SK-MEL-5 (cell line): ENCODE measurements at places on chromosomes 11 and 22. TPM values are rescaled to one million over a fixed set of nuclear protein-coding genes. Genes with fewer than 3 reads are reported as not detected.
A peak's percentile ranks its signal among the peaks of the same experiment; 100 is the strongest.

The TREH gene
- 0.03 and 0.13 TPM in 2 replicates for total RNA-seq

The LRRC10B gene
- not detected in 2 replicates for total RNA-seq

The NPAS4 gene
- not detected in 2 replicates for total RNA-seq

The USP2 gene
- total RNA-seq, result 0.37 and 0.40 TPM in 2 replicates

The OR52E8 gene
- total RNA-seq, result not detected in 2 replicates

The OR51A2 gene
- total RNA-seq, result not detected in 2 replicates

The FGF4 gene
- not detected in 2 replicates for total RNA-seq

The NLRP14 gene
- total RNA-seq, result 0.08 TPM in 2 replicates

DNA sequence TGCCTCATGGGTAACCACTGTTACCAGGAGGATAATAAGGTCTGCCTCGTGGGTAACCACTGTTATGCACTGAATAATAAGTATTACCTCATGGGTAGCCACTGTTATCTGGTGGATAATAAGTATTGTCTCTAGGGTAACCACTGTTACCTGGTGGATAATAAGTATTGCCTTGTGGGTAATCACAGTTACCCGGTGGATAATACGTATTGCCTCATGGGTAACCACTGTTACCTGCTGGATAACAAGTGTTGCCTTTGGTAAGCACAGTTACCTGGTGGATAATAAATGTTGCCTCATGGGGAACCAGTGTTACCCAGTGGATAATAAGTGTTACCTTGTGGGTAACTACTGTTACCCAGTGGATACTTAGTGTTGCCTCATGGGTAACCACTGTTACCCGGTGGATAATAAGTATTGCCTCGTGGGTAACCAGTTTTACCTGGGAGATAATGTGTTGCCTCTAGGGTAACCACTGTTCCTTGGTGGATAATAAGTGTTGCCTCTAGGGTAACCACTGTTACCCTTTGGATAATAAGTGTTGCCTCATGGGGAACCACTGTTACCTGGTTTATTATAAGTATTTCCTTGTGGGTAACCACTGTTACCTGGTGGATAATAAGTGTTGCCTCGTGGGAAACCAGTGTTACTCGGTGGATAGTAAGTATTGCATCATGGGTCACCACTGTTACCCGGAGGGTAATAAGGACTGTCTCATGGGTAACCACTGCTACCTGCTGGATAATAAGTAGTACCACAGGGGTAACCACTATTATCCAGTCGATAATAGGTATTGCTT lies 10.6 kb upstream of the NXPE4 start:
- no peak for DNase-seq

- DNase-seq, result no peak
Measured at GRCh38 chr11:134745456-134745855, 333.4 kb upstream of the B3GAT1 start.

DNA sequence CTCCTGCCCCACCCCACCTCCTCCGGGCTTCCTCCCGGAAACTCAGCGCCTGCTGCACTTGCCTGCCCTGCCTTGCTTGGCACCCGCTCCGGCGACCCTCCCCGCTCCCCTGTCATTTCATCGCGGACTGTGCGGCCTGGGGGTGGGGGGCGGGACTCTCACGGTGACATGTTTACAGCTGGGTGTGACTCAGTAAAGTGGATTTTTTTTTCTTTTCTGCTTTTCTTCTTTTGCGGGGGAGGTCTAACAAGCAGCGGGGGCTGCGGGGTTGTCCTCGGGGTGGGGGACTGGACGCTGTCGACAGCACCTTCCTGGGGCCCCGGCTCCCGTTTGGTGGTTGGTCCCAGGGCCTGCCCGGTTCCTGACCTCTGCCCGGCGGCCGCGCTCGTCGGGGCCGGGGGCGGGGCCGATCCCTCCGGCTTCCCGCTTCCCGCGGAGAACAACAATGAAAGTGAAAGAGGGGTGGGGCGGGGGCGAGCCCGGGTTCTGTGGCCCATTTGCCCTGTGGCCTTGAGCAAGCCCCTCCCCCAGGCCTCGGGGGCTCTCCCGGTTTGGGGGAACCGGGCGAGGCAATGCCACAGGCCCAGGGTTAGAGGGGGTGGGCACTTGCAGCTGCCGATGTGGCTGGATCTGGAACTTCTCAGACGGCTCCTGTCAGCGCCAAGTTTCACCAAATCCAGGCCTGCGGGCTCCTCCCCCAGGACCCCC lies 975 bp upstream of the MDK start:
- DNase-seq, result no peak

GRCh38 chr11:57778318-57779037 lies 16.9 kb downstream of the CTNND1 start:
- DNase-seq, result peak; percentile 99

DNA sequence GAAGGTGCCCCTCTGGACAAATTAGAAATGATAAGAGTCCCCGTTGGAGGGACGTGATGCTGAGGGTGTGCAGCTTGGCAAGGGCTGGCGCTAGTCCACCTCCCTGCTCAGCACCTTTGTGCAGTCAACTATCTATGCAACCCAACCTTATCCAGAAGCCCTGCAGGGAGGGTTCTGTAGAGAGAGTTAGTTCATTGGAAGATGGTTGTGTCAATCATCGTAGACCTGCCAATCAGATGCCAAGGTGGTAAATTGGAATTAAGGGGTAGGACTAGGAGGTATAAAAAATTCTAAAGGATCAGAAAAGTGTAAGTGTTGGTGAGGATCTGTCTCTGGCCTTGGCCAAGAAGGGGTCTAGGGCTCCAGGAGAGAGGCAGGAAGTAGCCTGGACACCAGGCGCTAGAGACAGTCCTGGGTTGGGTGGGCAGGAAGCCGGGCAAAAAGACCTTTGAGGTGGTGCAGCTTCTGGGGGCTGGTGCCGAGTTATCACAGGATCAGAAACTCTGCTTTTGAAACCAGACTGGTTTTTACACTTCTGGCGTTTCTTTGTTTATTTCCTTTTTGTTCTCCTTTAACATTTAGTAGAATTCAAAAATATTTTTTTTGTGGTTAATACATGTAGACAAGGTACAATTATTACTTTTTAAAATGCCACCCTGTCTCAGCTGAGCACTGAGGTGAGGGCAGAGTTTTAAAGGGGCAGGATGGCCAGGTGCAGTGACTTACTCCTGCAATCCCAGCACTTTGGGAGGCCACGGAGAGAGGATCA lies 1.6 kb downstream of the C1QTNF6 start:
- peak; percentile 90 for DNase-seq

DNA sequence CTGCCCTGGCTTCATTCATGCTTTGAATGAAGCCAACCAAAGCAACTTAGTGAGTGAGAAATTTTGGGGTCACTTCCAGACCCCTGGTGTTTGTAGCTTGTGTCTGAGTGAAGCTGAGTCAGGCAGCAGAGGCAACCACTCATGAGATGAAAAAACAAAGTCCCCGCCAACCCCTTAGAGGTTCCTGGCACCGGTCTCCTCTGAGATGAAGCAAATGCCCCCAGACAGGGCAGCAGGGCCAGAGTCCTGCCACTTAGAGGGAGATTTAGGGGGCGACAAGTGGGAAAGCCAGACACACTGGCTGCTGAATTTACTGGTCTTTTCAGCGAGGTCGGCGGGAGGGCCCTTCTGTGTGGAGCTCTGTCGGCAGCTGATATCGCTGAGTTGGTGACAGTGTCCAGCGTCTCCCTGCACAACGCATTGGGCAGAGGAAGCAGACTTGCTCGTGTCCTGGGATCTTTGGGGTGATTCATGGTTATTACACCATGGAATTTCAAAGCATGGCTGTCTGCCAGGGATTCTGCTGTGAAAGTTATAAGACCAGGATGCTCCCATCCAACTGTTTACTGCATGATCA lies 482.6 kb downstream of the MIAT start:
- DNase-seq, result no peak

DNA sequence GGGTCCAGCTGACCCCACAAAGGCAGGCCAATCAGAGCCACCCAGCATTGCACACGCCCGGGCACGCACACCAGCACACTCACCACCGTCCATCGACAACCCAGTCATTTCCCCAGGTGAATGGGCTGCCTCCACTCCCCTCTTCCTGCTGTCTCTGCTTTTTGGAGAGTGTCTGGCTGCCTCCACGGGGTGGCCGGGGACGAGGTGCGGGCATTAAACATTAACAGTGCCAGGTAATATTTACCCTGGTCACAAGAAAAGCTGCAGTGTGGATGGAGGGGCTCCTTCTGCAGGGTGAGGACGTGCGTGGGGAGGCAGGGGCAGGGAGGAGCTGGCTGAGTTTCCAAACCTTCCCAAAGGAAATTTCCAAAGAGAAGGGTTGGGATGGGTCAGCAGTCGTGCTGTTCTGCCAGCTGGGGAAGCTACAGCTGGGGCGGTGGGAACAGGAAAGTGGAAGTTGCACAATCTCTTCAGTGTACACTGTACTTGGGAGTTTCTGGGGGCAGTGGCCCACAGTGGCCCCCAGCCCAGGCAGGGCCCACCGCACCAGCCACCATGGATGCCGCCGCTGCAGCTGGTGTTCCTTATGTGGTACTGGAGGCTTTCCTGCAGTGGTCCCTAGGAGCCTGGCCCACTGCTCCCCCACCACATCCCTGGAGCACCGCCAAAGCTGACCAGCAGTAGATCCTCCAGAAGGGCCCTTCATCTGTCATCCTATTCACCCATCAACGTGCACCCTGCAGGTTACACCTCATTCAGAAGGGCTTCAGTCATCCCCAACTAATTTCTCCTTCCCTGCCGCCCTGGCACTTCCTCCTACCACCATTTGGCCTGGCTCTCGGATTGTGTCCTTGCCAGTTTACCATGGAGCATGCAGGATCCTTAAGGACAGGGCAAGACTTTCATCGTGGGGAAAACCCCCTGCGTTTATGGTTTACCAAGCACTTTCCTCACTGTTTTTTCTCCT lies at the start of gene FXYD2:
Gene FXYD2 (minus strand): TSS at position 174 of the 967 bp plus-strand sequence. CDS start 66 bp downstream, at position 108.
- DNase-seq, result no peak

DNA sequence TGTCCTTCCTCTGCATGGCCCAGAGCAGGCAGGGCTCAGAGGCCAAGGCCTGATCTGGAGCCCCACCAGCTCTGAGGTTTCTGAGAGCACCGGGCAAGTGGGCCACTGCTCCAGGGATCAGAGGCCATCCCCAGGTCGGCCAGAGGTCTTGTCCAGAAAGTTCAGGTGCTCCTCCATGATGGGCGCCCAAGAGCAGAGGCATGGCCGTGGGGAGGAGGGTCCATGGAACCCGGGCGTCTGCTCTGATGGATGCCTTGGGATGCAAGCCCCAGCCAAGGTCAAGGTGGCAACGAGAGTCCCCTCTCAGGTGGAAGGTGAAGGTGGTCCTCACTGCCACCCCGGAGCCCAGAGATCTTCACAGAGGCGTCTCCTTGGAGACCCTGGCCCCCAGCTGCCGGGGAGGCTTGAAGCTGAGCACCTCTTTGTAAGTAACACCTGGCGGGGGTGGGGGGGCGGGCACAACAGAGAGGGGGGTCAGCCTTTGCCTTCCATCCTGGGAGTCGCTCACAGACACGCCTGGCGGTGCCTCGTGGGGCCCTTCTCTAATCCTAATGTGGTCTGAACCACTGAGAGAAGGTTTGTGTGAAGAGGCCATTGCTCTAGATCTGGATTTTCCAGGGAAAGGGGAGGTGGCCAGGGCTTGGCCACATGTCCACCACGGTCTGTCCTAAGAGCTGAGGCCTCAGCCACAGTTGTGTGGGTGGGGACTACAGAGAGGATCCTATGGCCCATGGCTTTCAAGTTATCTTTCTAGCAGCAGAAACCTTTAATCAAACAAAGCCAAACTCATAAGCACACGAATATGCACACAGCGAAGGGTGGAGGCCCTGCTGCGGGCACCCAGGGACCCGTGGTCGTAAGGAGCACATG lies 2.2 kb upstream of the HDAC10 start:
- no peak for DNase-seq

- DNase-seq, result peak; percentile 62
Measured at GRCh38 chr11:23021287-23021863, 161.1 kb upstream of the CCDC179 start.

- no peak for DNase-seq
Measured at GRCh38 chr11:67440229-67441097, 2.8 kb downstream of the CORO1B start.

DNA sequence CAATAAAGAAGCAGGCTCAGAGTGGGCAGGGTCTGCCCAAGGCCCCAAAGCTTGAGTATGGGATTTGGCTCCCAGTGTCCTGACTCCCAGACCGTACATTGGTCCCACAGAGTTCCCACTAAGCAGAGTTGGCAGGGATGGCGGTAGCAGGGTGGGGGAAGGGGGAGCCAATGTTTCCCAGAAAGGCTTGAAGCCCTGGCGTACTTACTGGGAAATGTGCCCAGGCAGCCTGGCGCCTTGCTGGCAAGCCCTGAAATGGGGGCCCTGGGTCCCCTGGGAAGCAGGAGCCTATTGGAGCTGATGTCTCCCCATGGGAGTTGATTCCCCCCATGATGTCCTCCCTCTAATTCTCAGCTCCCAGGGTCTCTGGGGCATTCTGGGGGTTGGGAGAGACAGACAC lies 9.3 kb downstream of the ARHGEF17 start:
- no peak for DNase-seq

DNA sequence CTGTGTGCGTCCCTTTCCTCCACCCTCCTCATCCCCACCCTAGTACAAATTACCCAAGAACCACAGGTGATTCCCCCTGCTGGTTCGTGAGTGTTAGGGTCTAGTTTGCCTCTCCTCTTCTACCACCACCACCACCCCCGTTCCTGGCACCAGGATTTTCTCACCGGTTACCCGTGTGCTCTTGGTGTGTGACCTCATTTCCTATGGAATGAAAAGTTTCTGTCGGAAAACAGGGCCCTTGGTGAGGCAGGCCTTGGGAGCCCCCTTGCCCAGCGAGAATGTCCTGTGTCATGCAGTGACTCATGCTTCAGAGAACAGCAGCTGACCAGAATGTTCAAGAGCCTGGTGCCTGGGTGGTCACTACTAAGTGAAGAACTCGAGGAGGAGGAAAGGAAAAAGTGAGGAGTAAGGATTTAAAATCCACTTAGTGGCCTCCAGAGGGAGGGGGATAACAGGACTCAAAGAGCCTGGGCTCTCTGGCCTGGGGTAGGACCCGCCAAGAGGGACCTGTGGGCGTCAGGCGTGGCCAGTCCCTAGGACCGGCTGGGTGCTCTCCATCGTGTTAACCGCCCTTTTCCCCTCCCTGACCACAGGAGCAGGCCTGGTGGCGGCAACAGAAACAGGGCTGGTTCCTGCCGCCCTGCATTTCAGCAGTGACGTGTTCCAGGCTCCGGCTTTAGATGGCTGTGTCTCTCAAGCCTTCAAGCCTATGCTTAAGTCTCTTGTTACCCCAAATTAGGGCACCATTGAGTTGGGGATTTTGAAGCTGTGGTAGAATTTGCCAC lies 30.2 kb downstream of the C22orf31 start:
- DNase-seq, result peak; percentile 26

- DNase-seq, result no peak
Measured at GRCh38 chr11:131235328-131236298, 134.8 kb upstream of the NTM start.

GRCh38 chr11:58912124-58912523 lies 27.2 kb upstream of the GLYATL1 start:
- no peak for DNase-seq

GRCh38 chr11:74989260-74989638 lies 516 bp downstream of the NEU3 start:
- no peak for DNase-seq

DNA sequence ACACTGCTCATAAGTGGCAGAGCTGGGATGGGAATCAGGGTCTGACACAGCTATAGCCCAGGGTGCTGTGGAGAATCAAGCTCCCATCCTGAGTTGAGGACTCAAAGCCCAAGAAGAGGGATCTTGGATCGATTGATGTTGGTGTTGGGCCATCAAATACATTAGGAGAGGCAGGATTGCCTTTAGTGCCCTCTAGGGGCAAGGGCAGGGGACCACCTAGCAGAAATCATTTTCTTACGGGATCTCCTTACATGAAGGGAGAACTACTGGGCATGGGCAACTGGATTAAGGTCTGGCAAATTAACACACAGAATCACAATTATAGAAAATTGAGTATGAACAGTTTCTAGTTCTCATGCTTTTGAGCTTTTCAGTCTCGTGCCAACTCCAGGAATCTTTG lies 24.9 kb upstream of the EMSY start:
- DNase-seq, result peak; percentile 59
